ENCODE measurements at places on chromosomes 7 and 10. TPM values are rescaled to one million over a fixed set of nuclear protein-coding genes. Genes with fewer than 3 reads are reported as not detected.

The PARG gene
- total RNA-seq: 40.2 TPM

The GPR26 gene
- total RNA-seq: not detected

The IGF2BP3 gene
- total RNA-seq: 0.21 TPM

The MKX gene
- 0.63 TPM for total RNA-seq

The PNLIPRP2 gene
- 2.4 TPM for total RNA-seq

The NRG3 gene
- total RNA-seq: 0.84 TPM

The PRLHR gene
- not detected for total RNA-seq

The CALML3 gene
- total RNA-seq: not detected

The FXYD4 gene
- not detected for total RNA-seq

The GHRHR gene
- not detected for total RNA-seq

The MMP21 gene
- not detected for total RNA-seq

The DMBT1 gene
- not detected for total RNA-seq
